ENCODE measurements at places on chromosomes 6 and 20.

GRCh38 chr20:10438217-10438616, 3.1 kb downstream of the SLX4IP start:
- DNase-seq: no peak

GRCh38 chr6:26295691-26296555, 69.1 kb upstream of the BTN3A2 start:
- no peak for DNase-seq

DNA sequence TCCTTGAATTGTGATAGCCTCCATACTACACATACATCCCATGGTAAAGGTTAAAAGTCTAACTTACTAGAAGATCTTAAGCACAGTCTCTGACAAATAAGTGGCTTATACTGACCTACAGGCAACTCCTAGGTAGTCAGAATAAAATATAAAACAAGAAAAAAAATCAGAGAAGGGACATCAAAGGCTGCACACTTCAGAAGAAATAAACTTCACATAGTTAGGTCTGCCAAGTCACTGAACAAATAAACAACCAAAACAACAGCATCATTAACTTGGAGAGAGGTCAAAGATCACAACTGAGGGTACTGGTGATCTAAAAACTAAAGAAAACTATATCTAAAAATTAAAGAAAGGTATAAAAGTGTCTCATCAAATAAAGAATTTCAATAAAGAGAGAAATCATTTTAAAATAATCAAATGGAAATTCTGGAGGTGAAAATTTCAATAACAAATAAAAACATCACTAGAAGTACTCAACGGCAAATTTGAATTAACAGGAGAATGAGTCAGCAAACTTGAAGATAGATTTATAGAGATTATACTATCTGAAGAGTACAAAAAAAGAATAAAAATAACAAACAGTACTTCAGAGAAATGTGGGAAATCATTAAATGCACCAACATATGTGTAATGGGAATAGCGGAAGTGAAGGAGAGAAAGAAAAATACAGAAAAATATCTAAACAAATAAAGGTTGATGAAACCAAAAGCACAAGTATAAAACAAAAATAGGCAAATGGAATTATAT, 88.0 kb upstream of the UST start:
- DNase-seq: no peak

DNA sequence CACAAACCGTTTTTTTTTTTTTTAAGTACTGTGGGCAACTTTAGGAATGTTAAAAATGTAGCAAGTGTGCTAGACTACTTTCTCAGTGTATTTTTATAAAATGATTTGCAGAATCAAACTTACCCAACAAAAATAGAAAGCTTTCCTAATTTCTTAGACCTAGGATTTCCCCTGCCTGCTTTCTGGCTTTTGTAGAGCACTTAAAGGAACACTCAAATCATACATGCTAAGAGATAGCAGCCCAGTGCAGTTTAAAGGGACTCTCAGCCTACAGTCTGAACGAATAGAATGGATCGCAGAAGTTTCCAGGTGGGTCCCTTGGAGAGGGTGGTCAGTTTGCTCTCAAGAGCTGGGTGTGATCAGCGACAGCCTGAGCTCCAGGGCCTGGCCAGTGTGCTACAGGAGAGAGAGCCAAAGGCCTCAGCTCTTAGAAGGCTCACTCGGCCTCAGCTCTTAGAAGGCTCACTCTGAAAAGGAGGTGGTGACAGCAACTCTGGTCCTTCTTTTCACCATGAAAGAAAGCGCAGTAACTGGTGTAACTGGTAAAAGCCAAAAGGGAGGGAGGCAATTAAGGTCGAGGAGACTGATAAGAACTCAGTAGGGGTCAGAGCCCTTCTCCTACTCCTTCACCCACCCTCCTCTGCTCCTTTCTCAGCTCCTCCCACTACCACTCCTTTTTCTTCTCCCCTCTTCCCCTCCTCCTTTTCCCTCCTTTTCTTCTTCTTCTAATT, 142.4 kb downstream of the ZFP64 start:
- no peak for DNase-seq

- no peak for DNase-seq
Measured at GRCh38 chr6:38460186-38460585, 179.5 kb downstream of the BTBD9 start.

GRCh38 chr20:2141600-2142575, 40.3 kb downstream of the STK35 start:
- no peak for DNase-seq

DNA sequence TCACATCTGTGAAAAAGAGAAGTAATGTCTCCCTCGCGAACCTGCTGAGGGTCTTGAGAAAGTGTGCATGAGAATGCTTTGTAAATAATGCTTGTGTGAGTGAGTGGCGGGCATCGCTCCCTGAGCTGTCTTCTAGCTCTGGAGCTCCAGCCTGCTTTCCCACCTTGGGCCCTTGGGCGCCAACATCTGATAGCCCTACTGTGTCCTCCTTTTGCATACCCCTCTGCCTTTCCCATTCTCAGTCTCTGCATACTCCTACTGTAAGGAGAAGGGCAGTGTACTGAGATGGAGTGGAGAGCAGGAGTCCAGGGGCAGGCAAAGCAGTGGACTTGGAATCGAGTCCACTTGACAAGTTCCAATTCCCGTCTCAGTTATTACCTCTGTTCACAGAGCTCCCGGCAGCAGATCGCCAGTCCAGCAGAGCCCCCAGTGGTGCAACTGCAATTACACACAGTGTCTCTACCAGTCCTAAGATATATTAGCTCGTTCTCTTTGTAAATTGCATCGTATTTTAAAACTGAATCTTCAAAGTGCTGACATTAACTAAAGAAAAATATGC, 847 bp upstream of the NCR2 start:
- DNase-seq: no peak

- no peak for DNase-seq
Measured at GRCh38 chr6:98894810-98895209, 52.9 kb downstream of the FBXL4 start.

DNA sequence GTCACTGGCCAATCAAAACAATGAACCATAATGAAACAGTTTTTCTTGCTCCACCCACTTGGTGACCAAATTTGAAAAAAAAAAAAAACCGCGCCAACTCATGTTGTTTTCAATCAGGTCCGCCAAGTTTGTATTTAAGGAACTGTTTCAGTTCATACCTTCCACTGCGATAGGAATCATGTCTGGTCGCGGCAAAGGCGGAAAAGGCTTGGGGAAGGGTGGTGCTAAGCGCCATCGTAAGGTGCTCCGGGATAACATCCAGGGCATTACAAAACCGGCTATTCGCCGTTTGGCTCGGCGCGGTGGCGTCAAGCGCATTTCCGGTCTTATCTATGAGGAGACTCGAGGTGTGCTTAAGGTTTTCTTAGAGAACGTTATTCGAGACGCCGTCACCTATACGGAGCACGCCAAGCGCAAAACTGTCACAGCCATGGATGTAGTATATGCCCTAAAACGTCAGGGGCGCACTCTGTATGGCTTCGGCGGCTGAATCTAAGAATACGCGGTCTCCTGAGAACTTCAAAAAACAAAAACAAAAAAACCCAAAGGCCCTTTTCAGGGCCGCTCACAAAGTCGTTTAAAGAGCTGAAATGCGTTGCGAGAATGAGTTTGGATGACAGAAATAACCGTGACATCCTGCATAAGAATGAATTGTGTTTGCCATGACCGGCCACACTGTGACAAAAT, 16.7 kb downstream of the HFE start:
- peak; percentile 92 for DNase-seq

GRCh38 chr6:67630146-67630545, 1004.9 kb upstream of the ADGRB3 start:
- no peak for DNase-seq

- no peak for DNase-seq
Measured at GRCh38 chr20:41358717-41359116, 7.9 kb downstream of the EMILIN3 start.
